ENCODE measurements at places on chromosomes 2 and 18.

DNA sequence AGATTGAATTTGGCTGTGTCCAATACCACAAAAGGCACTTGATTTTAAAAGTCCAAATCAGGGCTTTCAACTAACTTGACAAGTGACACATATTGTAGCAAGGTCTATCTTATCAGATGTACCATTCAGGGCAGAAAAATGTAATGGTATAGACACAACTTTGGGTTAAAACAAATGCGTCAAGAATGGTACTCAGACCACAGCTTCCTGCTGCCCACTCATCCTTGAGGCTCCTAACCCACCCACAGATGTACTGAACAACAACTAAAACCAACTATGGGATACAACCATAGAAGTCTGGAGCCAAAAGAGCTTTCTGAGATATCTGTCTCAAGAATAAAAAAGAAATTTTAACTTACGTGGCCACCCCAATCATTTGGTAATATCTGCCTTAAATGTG lies 105.2 kb downstream of the RBM43 start:
- no peak for DNase-seq

DNA sequence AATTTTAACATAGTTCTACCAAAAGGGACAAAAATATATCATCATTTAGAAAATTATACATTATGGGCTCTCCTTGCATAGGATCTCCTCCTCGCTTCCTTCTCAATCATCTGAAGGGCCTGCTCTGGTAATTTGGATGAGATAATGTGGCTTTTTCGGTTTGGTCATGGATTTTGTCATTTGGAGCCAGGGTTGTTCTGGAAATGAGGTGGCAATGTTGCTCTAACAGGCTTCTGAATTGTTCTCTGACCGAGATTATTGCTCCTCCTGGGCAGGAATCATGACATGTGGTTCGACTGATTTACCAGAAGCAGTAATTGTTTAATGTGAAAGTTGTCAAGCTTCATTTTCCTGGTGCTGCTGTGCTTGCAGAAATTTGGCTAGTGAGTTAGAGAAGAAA lies 194.7 kb upstream of the ERBB4 start:
- DNase-seq, result no peak

GRCh38 chr2:187167491-187167890 lies 280.6 kb downstream of the CALCRL start:
- DNase-seq, result no peak

- no peak for DNase-seq
These were observed 23.5 kb upstream of the ELAC1 start for GRCh38 chr18:50944245-50944932.

GRCh38 chr2:56314796-56315195 lies 131.0 kb downstream of the CCDC85A start:
- no peak for DNase-seq

DNA sequence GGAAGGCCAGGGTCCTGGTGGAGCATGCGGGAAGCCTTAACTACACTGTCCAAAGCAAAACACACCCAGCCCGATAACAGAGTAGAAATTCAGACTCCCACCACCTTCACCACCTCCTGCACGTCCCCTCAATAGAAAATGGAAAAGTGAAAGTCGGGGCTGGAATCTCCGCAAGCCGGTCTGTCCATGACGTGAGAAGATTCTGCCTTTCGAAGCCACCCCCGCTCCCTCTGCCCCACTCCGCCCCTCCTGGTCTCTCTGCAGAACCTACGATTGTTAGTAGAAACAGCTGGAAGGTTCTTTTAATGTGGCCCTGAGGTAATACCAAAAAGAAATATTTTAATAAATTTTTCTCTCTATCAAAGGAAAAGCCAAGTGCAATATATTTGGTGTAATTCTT lies 116.4 kb downstream of the GBX2 start:
- no peak for DNase-seq

GRCh38 chr18:60870261-60871153 lies 462.7 kb upstream of the CDH20 start:
- no peak for DNase-seq

DNA sequence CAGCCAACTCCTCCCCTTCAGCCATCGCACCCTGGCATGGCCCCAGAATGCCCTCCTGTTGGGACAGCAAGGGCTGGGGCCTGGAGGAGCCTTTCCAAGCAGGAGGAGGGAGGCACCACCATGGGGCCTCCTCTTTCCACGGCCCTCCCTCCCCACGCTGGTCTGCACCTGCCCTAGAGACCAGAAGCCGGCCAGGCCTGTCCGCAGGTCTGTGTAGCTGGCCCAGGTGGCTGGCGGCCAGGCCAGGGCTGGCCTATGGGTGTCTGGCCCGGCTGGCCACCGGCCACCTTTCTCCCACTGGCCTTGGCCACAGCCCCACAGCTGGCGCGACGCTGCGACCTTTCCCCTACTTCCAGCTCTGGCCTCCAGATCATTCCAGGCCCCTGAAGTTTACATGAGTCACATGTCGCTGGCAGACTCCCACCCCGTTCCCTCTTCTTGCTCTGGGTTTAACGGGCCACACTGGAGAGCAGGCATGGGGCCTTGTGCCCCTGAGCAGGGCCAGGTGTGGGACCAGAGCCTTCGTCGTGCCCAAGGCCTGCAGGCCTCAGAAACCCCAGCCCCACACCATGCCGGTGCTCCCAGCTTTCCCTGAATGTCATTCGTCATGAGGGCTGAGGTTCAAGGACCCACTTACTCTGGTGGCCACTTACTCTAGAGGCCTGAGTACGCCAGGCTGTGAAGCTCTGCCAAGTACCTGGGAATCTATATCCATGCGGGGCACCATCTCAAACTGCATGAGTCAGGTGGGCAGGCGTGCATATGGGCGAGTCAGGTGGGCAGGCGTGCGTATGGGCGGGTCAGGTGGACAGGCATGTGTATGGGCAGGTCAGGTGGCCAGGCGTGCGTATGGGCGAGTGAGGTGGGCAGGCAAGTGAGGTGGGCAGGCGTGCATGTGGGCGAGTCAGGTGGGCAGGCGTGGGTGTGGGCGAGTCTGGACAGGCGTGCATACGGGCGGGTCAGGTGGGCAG lies 33.3 kb upstream of the KLF11 start:
- DNase-seq, result peak; percentile 73

GRCh38 chr2:155830817-155831579 lies 501.5 kb downstream of the NR4A2 start:
- DNase-seq, result no peak

DNA sequence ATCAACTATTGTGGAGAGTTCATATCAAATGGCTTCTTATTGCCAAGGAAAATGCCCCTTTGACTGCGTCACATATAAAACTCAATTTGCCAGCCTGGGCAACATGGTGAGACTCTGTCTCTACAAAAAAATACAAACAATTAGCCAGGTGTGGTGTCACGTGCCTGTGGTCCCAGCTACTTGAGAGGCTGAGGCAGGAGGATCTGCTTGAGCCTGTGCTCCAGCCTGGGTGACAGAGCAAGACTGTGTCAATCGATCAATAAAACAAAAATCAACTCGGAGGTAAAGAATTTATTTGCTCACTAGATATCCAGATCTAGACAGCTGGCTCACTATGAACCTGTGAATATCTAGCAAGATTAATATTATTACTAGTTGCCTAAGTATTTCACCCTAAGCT lies 1.7 kb upstream of the ZCCHC2 start:
- DNase-seq, result no peak

DNA sequence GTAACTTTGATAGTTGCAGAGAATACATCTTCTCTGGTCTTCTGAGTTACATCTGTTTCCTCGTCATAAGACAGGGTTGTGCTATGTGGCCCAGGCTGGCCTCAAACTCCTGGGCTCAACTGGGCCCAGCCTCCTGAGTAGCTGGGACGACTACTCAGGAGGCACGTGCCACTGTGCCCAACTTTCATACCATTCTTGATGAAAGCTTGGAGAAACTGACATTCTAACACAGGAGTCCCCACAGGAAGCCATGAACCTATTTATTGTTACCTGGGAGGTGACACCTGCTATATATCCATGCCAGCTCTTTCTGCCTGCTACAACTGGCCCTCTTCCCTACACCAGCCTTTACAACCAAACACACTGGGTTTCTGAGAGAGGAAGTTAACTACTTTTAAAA lies 19.1 kb downstream of the EIF2AK3 start:
- DNase-seq, result no peak

- no peak for DNase-seq
These were observed 642 bp upstream of the SRSF7 start for GRCh38 chr2:38751596-38752410.

DNA sequence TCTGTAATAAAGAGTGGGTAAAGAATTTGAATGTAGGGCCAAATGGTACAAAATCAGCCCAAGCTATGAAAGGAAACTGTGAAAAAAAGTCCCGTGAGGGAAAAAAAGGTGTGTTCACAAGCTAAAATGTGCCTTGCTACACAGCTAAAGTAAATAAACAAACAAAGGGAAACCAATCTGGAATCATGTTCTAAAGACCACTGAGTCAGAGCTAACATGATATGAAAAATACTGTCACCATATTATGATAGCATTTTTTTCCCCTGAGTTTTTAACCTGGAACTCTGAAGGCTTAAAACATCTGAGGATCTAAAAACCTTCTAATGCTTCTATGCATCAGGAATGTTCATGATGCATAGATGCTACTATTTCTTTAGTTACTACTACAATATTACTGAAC lies 58.8 kb downstream of the SCN1A start:
- no peak for DNase-seq

- no peak for DNase-seq
These were observed 130.0 kb upstream of the MC4R start for GRCh38 chr18:60502591-60502990.

DNA sequence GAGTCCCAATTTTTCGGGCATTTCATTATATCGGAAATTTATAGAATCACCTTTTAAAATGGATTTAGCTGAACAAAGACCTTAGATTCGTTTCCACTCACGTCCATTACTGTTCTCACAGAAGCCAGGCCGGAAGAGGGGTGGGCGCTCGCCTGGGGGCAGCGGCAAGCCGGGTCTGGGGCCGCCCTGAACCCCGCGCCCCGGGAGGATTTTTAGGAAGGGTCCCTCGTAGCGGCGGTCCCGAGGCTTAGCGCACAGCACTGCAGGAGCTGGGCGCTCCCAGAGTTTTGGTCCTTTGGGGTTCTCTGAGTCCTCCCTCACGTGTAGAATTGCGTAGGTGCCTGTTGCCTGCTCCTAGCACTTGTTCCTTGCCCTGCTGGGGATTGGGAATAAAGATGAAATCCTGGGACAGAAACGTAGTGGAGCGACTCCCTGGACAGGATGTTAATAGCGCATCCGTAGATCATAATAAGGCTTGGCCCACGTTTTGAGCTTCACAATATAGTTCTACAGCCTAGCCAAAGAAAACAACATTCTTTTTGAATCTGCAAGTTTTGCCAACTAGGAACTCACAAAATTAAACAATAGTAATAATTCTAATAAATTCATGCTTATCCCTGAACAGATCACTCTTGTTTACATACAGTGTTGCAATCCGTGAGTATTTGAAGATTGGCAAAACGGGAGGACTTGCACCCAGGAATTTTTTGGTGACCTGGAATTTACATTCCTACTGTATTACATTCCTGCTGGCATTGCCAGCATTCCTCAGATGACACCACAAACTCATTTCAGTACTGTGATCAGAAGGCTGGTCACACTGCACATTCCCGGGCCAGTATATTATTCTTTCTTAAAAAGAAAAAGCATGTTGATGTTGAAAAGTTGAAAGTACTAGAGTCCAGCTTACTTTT lies 875 bp downstream of the C18orf63 start:
- DNase-seq, result no peak

- no peak for DNase-seq
These were observed 226.6 kb downstream of the MEIS1 start for GRCh38 chr2:66661253-66662173.

GRCh38 chr2:41941831-41942230 lies 106.0 kb upstream of the PKDCC start:
- no peak for DNase-seq

- DNase-seq, result no peak
These were observed 94.1 kb upstream of the THOC1 start for GRCh38 chr18:361941-362310.

- DNase-seq, result no peak
These were observed 493.2 kb downstream of the PID1 start for GRCh38 chr2:228777855-228778355.

GRCh38 chr2:222261504-222261903 lies 37.3 kb downstream of the PAX3 start:
- no peak for DNase-seq

- DNase-seq, result no peak
These were observed 59.8 kb upstream of the PELI1 start for GRCh38 chr2:64203858-64204632.

DNA sequence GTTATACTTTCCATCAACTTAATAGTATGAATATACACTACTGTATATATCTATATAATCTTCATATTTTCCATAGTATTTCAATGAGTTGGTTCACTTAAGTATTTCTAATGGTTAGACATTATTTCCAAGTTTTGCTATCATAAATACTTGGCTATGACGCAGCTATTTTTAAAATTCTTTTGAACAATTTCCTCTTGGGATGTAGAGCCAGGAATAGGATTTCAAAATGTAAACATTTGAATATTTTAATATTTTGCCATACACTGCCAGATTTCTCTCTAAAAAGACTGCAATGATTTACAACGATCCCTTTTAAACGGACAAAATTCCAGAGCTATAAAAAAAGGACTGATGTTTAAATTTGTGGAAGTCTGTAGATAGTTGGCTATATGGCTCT lies 95.6 kb downstream of the NUP35 start:
- no peak for DNase-seq

- no peak for DNase-seq
These were observed 220.2 kb downstream of the PDE11A start for GRCh38 chr2:177852389-177852788.

DNA sequence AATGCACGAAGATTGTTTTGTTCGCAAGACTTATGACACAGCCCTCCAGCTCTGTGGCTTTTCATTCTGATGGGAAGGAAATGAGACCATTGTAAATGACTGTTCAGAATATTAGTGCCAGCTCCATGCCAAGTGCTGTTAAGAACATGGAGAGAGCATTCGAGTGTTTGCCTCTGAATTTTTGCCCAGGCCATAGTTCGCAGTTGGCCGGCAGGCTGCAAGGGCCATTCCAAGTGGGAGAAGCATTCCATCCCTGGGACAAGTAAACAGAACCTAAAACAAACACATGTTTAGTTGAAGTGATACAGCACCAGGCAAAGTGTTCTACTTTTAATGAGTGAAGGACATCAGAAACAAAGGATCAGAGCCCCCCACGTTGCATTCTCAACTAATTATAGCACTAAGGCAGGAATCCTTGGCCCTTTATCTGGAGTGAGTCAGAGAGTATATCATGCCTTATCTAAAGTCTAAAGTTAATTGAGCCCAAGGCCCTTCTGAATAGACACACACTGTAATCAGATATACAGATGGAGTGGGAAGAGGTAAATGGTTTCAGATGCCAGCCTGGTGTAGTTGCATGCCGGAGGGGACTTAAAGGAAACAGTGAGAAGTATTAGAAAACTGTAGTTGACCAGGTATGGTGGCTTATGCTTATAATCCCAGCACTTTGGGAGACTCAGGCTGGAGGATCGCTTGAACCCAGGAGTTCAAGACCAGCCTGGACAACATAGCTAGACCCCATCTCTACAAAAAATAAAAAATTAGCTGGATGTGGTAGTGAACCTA lies 53.3 kb downstream of the NEDD4L start:
- no peak for DNase-seq

GRCh38 chr2:236538242-236538641 lies 31.4 kb upstream of the ACKR3 start:
- no peak for DNase-seq
